ENCODE measurements at places on chromosomes 1 and 21. TPM values are rescaled to one million over a fixed set of nuclear protein-coding genes. Genes with fewer than 3 reads are reported as not detected.

DNA sequence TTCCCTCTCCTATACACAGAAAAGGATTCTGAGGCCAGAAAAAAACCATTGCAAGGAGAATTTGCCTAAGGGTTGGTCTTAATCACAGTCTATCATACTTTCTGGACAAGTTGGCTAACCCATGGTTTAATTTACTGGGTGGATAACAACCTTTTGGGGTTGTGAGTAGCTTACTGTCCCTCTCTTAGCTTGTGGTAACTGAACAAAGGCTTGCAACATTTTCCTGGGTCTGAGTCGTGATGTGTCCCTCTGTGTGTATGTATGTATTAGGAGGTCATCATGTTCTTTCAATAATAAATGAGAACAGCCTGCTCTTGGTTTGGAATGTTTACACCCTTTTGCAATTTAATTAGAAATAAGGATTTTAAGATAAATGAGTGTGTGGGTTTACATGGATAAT is 36.7 kb downstream of the PAPPA2 start:
- no peak for DNase-seq

SNAP47 gene
- 54.0 TPM for total RNA-seq

- no peak for DNase-seq
Measured at GRCh38 chr1:26077524-26077923, 10.1 kb upstream of the TRIM63 start.

NBPF4 gene
- not detected for total RNA-seq

GRCh38 chr1:6779089-6779805 is 6.0 kb upstream of the CAMTA1 start:
- no peak for DNase-seq

DNA sequence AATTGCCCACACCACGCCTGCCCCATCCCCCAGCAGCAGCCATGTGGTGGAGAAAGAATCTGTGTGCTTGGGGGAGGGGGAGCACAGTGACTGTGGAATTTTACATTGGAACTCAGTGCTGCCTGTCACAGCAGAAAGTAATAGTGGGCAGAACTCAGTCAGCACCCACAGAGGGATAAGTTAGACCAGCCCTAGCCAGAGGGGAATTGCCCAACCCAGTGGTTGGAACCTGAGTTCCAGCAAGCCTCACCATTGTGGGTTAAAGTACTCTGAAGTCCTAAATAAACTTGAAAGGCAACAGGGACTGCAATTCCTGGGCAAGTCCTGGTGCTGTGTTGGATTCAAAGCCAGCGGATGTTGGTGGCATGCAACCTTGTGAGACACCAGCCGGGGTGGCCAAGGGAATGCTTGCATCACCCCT is 88.8 kb downstream of the MRPL39 start:
- no peak for DNase-seq
